Fibroblast of the aortic adventitia (primary cell): ENCODE measurements at places on chromosomes 5 and 9.

DNA sequence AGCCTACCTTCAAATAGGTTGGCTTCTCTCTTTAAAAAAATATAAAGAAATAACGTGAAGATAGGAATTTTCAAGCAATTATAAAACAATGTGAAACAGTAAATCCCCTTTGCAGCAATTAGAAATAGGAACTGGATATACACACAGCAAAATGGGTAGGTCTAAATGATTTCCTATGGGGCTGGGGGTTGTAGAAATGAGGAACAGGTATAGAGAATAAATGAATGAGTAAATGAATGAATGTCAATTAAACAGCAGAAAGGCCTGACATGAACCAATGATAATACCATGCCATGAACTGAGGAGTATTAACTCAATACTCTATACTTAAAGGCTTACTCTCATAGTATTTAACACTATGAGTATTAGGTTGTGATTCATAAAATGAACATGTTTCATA, 21.6 kb downstream of the SSBP2 start:
- no peak for DNase-seq

- DNase-seq: no peak
Observed at GRCh38 chr5:27854243-27854852, 816.0 kb upstream of the CDH9 start.

DNA sequence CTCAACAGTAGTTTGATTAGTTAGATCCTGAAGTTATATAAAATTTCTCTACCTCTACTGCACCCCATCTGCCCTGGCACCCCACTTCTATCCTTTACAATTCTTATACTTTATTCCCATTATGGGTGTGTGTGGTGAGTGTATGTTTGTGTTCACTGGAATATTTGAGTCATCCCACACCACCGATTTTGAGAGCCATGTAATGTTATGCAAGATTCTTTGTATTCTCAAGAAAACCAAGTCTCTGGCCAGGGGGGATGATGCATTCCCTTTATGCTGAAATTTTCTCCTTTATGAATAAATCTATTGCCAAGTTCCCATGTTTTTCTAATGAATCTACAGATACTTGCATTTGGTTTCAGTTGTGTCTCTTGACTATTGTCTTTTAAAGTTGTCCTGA, 266.8 kb downstream of the ARHGEF28 start:
- DNase-seq: peak; percentile 99

- DNase-seq: no peak
Observed at GRCh38 chr5:125612776-125613175, 810.4 kb upstream of the GRAMD2B start.

- no peak for DNase-seq
Observed at GRCh38 chr5:14724633-14725032, 60.1 kb downstream of the OTULIN start.

DNA sequence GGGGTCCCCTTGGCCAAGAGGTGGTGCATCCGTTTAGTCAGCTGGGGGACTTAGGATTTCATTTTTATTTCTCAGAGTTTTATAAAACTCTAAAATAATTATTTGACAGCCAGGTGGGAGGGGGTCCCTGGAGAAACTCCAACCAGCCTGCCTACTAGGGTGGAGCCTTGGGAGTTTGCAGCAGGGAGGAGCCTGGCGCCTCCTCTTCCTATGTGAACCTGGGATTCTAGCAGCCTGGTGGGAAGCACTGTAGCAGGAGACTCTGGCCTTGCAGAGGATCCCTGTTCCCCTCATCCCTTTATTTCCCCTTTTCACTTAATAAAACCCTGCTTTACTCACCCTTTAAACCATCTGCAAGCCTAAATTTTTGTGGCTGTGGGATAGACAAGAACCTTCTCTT, 50.8 kb downstream of the FXN start:
- no peak for DNase-seq

DNA sequence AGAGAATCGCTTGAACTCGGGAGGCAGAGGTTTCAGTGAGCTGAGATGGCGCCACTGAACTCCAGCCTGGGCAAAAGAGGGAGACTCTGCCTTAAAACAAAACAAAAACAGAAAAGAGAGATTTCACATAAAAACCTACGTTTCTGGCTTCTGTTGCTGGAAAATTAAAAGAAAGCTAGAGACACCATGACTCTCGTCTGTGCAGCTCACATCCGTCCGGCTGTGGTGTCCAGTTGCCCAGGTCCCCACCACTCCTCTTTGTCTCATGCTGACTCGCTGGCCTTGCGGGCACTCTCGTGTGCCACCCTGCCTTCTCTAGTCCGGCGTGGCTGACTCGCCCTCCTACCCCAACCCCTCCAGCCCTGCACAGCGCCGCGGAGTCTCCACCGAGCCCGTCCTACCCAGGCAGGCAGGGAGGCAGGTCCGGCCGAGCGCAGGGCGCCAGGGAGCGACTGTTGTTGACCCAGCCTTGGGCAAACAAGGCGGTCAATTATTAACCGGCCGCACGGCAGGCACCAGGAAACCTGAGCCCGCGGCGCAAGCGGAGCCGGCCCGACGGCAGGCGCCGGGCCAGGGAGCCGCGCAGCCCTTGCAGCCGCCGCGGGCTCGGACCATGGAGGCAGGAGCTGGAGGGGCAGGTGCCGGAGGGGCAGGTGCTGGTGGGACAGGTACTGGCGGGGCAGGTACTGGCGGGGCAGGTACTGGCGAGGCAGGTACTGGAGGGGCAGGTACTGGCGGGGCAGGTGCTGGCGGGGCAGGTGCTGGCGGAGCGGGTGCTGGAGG, at the start of gene PRRT1B:
TSS of gene PRRT1B (plus strand) at position 521 of the 783 bp plus-strand sequence. CDS start at position 614, 93 bp downstream.
- DNase-seq: no peak

- peak; percentile 61 for DNase-seq
Observed at GRCh38 chr9:128245421-128246151, 30.2 kb downstream of the GOLGA2 start.

- DNase-seq: peak; percentile 63
Observed at GRCh38 chr5:134240421-134240962, 14.6 kb upstream of the PPP2CA start.
